ENCODE measurements at places on chromosomes 5 and 9. TPM values are rescaled to one million over a fixed set of nuclear protein-coding genes. Genes with fewer than 3 reads are reported as not detected.

The OBP2B gene
- polyA plus RNA-seq = not detected

The IGFBPL1 gene
- not detected for polyA plus RNA-seq

The PFN3 gene
- polyA plus RNA-seq = not detected

The CNTLN gene
- polyA plus RNA-seq = 3.0 TPM

The ADAMTS12 gene
- 2.8 TPM for polyA plus RNA-seq

The ZFP2 gene
- 0.27 TPM for polyA plus RNA-seq

The ZNG1C gene
- 25.7 TPM for polyA plus RNA-seq

The PCDHGA1 gene
- polyA plus RNA-seq = 0.27 TPM

The SCGB3A1 gene
- not detected for polyA plus RNA-seq

The TSSK1B gene
- polyA plus RNA-seq = 0.01 TPM

The PCDHGB3 gene
- 0.31 TPM for polyA plus RNA-seq

The SPATA6L gene
- 3.4 TPM for polyA plus RNA-seq

The CD72 gene
- 1.6 TPM for polyA plus RNA-seq

The TRIM14 gene
- 20.5 TPM for polyA plus RNA-seq

The GLRA1 gene
- polyA plus RNA-seq = not detected
